ENCODE measurements at places on chromosomes 11 and 22. TPM values are rescaled to one million over a fixed set of nuclear protein-coding genes. Genes with fewer than 3 reads are reported as not detected.

The PTDSS2 gene
- total RNA-seq = 24.7 TPM

The CHRM4 gene
- 0.40 TPM for total RNA-seq

The OR51B4 gene
- 21.5 TPM for total RNA-seq

The DLG2 gene
- 0.23 TPM for total RNA-seq

The FAM181B gene
- not detected for total RNA-seq

All from HT1080 (cell line).